Fibroblast of upper back skin (primary cell): ENCODE measurements at places on chromosomes 3 and 15.

DNA sequence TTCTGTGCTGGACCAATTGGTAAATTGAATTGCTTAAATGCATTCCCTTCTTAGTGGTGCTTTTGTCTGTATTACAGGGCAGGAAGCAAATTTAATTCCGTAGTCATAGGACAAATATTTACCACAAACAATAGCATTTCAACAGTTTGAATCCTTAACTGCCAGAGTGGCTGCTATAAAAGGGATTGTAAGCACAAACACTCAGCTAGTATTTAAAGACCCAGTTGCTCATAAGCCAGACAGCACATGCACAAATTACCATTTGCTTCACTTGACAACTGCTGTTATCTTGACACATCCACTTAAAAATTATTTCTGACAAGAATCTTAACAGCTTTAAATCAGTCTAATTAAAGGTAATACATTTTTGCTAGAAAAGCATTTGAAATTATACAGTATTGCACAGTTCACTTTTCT, 490.2 kb upstream of the ADAMTS9 start:
- peak; percentile 25 for DNase-seq

GRCh38 chr15:45112591-45113379, 1.2 kb downstream of the DUOX2 start:
- DNase-seq, result no peak

- no peak for DNase-seq
These were observed 115.4 kb upstream of the RAD18 start for GRCh38 chr3:9078561-9079240.

GRCh38 chr15:96108405-96108804, 222.1 kb upstream of the NR2F2 start:
- no peak for DNase-seq
